ENCODE measurements at places on chromosomes 4 and X.
A peak's percentile ranks its signal among the peaks of the same experiment; 100 is the strongest.

DNA sequence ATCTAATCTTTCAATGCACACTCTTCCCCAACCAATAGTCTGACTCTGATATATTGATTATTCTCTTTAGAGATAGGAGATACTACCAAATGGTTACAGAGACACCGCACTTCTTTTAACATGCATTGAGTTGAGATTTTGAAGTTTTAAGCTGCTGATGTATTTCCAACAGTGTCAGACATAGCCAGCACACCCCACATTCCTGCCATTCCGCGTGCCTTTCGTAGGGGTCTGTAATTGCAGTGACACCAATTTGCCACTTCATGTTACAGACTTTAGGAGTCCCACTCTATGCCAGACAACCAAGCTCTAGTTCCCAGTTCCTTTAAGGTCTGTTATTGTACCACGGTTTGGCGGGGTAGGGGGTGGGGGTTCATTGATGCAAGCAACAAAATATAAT, 618.2 kb upstream of the FRG1 start:
- DNase-seq = no peak

DNA sequence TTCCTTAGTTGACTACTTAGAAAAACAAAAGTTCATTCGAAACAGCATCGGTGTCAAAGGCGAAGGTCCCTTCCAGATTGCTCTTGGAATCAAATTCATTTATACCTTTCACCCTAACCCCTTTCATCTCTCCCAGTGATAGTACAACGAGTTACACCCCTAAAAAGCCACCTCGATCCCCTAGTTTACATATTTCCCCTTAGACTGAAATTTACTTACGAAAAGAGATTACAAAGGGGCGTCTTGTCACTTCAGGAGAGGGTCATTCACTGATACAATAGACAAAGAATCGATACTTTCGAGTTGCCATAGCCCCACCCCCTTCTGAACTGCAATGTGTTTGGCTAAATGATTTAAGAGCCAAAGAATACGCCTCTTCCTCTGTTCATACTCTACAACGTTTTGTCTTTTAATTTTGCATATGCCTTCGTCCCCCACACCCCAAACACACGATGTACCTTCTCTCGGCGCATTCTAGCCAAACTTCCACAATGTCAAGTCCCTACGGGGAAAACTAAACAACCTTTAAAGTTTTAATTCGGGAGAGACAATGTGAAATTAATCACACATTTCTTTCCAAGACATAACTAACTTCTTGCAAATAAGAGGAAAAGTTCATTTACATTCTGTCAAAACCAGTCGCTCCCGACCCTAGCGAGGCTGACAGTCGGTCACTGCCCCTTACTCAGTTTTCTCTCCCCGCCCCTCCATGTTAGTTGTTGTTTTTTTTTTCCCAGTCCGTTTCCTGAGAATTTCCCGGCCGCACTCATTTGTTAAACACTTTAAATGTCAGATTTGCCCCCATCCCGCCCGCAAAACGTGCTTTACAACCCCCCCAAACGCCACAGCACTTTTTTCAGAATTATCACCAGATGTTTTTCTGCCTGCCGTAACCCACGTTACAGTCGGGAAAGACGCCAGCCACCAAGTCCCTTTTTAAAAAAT, 88.6 kb downstream of the HPRT1 start:
- no peak for DNase-seq

GRCh38 chrX:47579537-47579936, 2.7 kb upstream of the TIMP1 start:
- no peak for DNase-seq

- no peak for DNase-seq
Observed at GRCh38 chr4:62512271-62512670, 1312.1 kb downstream of the ADGRL3 start.

DNA sequence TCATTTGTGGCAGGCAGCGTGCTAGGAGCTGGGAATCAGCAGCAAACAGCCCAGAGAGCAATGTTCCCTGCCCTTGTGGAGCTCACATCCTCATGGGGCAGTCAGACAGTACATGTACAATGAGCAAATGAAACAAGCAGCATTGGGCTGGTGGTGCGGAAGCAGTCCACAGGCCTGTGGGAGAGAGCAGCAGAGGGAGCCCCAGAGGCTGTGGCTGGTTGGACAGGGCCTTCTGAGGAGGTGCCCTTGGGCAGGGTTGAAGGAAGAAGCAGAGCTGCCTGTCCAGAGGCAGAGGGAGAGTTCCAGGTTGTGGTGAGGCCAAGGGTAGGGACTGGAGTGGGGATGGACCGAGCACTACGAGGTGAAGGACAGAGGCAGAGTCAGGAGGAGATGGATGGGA, 22.5 kb downstream of the MMGT1 start:
- DNase-seq = no peak

DNA sequence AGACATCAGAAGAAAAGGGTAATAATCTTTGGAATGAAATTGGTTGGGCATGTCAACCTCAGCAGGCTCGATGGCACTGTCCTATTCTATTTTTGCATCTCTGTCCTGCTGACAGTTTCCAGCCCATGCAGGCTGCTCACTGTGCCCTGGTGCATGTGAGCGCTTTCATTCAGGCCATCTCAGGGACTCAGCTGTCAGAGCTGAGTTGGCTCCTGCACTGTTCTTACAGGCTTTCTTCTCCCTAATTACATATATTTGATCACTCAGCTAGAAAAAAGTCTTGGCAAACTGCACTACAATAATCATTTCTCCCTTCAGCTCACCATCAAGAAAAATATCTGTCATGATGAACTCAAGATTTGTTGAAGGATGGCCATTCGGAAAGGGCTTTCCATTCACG, 84.7 kb downstream of the RASL11B start:
- no peak for DNase-seq

GRCh38 chrX:116172976-116173375, 2.4 kb downstream of the AGTR2 start:
- no peak for DNase-seq

- no peak for DNase-seq
Observed at GRCh38 chrX:150607201-150607600, 38.8 kb downstream of the MTM1 start.

DNA sequence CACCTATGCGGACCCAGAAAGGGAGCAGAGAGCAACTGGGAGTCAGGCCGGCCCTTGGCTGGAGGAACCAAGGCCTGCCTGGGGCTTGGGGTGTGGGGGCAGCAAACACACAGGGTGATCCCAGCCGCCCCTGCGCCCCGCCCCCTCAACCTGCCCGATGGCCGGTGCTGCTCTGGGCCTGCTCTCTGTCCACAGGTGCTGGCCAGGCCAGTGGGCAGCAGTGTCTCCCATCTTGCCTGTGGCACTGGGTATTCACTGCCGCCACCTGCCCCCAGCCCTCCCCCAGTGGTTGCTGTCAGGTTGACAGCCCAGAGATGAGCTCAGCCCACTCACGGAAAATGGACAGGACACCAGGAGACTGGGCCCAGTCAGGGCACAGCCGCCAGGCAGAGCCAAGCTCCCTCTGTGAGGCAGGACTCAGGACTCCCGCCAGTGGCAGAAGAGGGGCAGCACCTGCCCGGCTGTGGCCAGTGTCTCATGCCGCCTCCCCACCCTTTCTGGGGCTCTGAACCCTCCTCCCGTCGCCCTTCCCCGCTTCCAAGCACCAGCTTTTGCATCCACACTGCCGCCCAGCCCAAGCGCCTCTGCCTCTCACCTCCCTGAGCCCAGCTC, 4.7 kb downstream of the NKX1-1 start:
- no peak for DNase-seq

- DNase-seq = no peak
Observed at GRCh38 chr4:120202222-120202621, 135.6 kb upstream of the MAD2L1 start.

- DNase-seq = no peak
Observed at GRCh38 chr4:79403356-79403755, 4.7 kb downstream of the GK2 start.

- DNase-seq = no peak
Observed at GRCh38 chrX:107552930-107553329, 75.4 kb upstream of the PRPS1 start.

- DNase-seq = no peak
Observed at GRCh38 chr4:2805712-2806389, 13.0 kb downstream of the SH3BP2 start.

- DNase-seq = no peak
Observed at GRCh38 chr4:45363931-45364330, 637.6 kb upstream of the GNPDA2 start.

- no peak for DNase-seq
Observed at GRCh38 chr4:122652379-122652778, 31.5 kb upstream of the IL21 start.

- no peak for DNase-seq
Observed at GRCh38 chr4:176470671-176471070, 150.9 kb downstream of the SPCS3 start.

DNA sequence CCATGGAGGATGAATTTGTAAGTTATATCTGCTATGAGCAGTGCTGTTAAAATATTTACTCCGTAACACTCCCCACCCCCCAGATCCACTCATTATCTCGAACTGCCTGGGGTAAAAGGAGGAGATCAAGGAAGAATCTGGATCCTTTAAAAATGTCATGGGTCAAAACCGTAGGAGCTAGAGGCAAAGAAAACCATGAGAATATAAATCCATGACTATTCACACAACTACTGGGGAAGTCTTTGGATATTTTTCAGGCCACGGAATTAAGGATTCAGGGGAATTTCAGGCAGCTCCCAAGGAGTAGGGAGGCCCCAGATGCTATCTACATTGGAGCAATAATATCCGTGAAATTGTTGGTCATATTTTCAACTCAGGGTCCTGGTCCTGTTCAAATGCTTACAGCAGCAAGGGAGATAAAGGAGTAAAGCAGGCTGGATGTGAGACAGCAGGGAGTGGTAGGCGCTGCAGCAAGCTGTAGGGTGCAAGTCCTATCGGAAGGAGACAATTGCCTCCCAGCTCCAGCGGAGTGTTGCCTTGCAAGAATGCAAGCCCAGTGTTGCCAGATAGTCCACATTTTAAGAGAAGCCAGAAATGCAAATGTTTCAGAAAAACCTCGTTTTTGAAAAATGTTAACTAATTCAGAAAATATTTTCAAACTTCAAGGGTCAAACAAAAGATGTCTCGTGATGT, 116.2 kb upstream of the KIT start:
- no peak for DNase-seq

GRCh38 chr4:150906987-150907633, 108.0 kb downstream of the LRBA start:
- no peak for DNase-seq

- no peak for DNase-seq
Observed at GRCh38 chr4:169998981-169999380, 27.2 kb downstream of the MFAP3L start.

DNA sequence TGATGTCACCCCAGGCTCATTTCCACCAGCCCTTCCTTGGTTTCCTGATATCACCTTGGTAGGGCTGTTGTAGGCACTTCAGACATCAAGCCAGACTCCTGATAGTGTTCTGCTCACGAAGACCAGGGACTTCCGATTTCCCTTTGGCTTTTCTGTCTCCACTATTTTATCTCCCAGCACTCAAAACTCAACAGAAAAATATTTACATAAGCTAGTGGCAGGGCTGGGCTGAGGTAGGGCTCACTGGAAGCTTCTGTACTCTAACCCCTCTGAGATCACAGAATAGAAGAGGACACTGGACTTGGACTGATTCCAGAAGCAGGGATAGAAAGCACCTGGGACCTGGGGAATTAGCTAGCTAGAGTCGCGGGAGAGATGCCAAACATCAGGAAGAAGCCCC, 34.4 kb upstream of the EFNB1 start:
- no peak for DNase-seq

DNA sequence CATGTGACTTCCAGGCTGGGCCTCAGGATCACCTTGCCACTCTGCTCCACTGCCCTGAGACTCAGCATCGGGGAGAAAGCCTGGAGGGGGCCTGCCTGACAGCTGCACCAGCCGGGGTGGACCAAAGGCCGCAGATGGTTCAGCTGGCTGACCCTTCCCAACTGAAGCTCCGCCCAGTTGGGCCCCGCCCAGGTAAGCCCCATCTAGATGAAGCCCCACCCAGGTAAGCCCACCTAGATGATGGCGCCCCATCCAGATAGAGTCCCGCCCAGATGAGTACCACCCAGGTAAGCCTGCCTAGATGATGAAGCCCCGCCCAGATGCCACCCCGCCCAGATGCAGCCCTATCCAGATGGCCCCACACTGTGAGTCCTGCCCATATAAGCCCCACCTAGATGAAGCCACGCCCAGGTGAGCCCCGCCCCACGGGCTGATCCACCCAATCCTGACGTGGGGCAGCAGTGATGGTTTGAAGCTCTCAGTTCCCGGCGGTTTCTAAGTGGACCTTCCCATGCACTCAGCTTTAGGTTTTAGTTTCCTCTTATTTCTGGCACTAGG, 10.0 kb downstream of the ZFYVE28 start:
- DNase-seq = no peak

GRCh38 chrX:40253771-40254170, 156.0 kb upstream of the BCOR start:
- no peak for DNase-seq

DNA sequence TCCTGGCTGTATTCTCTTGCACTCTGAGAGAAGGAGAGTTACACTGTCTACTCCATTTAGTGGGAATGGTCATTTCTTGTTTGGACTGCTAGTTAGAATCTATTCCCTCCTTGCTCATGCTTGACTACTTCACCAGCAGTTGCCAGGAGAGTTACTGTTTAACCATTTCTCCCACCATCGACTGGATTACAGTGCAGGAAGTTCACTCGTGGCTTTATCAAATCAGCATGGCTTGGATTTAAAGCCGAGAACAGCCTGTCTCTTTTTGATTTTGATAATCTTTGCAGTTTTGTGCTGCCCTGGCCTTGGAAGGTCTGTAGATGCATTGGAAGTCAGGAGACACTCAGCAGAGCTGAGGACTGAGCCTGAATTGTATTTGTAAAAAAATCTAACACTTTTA, 3.2 kb downstream of the GBA3 start:
- DNase-seq = no peak

- no peak for DNase-seq
Observed at GRCh38 chr4:42339935-42340406, 57.3 kb upstream of the SHISA3 start.

- DNase-seq = peak; percentile 42
Observed at GRCh38 chr4:39823191-39823590, 125.3 kb downstream of the UBE2K start.

DNA sequence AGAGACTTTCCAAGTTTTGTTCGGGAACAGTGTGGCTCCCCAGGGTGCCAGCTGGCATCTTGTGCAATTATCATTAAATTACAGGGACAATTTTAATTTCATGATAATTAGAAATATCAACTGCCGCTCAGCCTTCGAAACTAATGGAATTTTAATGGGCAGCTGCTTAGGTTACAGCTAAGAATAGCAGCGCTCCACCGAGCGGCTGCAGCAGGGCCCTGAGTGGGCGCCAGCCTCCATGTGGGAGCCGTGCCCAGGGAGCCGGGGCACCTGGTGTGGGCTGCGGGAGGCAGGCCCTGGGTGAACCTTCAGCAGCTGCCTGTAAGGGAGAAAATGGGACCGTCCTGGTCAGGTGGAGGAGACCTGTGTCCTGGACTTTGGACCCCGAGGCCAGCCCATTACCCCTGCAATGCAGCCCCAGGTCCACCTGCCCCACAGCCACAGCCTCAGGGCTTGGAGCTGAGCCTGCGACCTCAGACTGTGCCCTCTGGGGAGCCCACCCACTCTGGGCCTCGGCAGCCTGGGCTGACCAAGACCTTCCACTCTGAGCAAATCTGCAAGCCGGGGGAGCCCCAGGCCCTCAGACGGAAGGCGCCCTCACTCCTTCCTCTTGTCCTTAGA, 21.1 kb downstream of the MSANTD1 start:
- DNase-seq = no peak

GRCh38 chrX:137926090-137926489, 360.2 kb downstream of the ZIC3 start:
- no peak for DNase-seq

All from fibroblast of skin of left biceps (primary cell).